ENCODE measurements at places on chromosomes 1 and 21.

GRCh38 chr1:162404550-162405160, 7.3 kb downstream of the SH2D1B start:
- DNase-seq = no peak

DNA sequence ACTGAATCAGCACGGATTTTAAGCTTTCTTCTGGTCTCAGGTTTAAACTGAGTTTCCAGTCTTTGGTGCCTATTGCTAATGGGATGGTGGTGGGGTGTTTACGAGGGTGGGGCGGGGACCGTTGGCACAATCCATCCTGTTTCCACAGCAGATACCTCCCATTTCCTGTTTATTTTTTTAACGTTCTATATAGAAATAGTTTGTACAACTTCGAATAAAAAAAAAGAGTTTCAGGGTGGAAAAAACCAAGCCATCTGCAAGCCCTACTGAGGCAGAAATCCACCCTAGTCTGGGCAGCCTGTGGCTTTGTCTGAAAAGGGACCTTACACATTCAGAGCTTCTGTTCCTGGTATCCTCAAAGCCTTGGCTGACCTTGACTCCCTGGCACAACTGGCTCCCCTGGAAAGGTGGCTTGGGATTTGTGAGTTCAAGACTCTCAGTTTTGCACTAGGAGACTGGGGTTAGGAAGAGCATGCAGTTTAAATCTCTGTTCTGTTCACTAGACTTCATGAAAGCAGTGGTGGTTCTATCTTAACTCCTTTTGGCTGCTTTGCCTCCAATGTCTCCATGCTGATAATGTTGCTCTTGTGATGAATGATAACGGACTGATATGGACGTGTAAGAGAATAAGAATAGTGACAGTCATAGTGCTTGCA, 46.7 kb downstream of the VANGL2 start:
- DNase-seq = no peak

- DNase-seq = no peak
These were observed 5.0 kb downstream of the TAF5L start for GRCh38 chr1:229620876-229621275.

- peak; percentile 75 for DNase-seq
These were observed at the start of gene FAAP20 for GRCh38 chr1:2194319-2194897. TSS of gene FAAP20 (minus strand) at chr1:2194772. CDS start at chr1:2194749, 23 bp downstream.

DNA sequence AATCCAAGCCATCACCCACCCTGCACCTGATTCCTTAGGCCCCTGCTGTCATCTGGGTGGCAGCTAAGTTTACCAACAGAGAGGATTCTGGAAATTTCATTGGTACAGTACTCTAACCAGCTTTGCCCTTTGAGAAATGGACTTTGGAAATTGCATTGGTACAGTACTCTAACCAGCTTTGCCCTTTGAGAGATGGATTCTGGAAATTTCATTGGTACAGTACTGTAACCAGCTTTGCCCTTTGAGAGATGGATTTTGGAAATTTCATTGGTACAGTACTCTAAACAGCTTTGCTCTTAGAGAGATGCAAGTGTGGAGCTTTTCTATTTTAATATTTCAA, 42.5 kb downstream of the MAB21L3 start:
- no peak for DNase-seq

GRCh38 chr1:159184201-159184600, 12.8 kb downstream of the CADM3 start:
- no peak for DNase-seq

GRCh38 chr1:41504114-41505035, 19.9 kb upstream of the EDN2 start:
- DNase-seq = no peak

- DNase-seq = no peak
These were observed 66.3 kb downstream of the CACHD1 start for GRCh38 chr1:64535938-64536835.

GRCh38 chr1:191992118-191992517, 166.1 kb upstream of the RGS18 start:
- DNase-seq = no peak

GRCh38 chr1:204567071-204567470, 50.9 kb downstream of the MDM4 start:
- DNase-seq = no peak

DNA sequence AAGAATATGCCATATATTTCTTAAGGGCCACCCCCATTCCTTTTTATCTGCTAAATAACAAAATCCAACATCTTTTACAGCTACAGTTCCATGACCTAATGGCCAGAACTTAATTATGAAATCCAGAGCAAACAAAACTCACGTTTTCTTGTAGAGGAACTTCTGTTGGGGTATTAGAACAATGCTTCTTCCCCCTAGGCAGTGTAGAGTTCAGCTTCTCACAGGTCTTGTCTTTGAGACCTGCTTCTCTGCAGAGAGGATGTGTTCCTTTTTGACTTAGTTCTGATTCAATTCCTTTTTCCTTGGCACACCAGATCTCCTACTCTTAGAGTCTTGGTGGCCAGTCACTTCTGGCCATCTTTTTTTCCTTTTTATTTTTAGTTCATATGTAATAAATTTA, 22.2 kb downstream of the VAV3 start:
- DNase-seq = no peak

DNA sequence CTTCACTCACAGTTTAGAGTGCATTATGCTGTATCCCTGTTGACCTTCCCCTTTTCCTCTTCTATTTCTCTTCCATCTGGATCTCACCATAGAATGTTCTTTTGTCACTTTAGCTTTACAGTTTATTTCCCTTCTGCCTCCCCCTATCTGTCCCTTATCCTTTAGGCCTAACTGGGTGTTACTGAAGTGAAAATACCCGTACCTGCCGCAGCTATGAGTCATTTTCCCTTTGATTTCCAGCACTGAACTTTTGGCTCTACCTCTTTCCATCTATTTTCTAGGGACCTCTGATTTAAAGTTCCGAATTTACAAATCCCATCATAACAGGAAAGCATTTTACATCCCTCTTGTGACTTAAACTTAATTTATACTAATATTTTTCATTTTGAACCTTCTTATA, 19.7 kb downstream of the ITSN1 start:
- DNase-seq = no peak

DNA sequence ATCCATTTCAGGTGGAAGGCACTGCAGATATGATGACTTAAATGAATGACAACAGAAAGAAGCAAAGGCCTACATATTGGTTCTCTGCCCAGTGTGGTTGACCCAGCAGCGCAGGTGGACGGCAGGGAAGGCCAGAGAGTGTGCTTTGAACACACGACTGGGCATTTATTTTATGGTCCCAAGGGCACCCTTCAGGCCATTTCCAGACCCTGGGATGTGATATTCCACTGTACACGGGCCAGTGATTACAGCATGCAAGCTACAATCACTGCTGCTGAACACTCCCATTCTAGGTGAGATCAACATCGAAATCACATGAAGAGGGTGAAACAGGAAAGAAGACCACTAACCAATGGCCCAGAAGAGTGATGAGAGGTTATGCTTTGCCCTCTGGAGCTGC, 33.8 kb downstream of the PCNX2 start:
- no peak for DNase-seq

- DNase-seq = no peak
These were observed 8.1 kb downstream of the MTF1 start for GRCh38 chr1:37851262-37851661.

DNA sequence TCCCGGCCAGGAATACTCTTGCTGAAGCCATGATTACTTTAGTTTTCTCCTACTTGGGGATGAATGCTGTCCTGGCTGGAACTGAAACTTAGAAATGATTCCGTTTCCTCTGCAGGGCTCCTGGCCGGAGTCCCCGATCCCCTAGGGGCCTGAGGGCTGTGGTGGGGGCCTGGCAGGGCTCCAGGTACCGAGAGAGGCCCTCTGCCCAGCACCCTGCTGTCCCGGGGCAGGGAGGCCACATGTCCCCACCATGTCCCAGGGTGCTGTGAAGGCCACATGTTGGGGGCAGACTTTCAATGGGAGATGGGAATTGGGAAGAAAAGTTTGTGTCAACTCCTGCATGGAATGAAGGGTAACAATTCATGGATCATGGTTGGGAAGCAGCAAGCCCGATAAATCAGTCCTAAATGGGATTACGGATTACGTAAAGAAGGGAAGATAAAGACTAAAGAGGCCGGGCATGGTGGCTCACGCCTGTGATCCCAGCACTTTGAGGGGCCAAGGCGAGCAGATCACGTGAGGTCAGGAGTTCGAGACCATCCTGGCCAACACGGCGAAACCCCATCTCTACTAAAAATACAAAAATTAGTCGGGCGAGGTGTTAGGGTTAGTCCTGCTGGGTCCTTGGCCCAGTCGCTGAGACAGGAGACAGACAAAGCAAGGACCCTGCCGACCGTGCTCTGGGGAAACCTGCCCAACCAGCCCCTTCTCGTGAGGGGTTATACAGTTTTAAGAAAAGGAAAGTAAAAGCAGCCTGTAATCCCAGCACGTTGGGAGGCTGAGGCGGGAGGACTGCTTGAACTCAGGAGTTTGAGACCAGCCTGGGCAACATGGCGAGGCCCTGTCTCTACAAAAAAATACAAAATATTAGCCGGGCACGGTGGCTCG, 37.6 kb downstream of the MORN1 start:
- DNase-seq = no peak

DNA sequence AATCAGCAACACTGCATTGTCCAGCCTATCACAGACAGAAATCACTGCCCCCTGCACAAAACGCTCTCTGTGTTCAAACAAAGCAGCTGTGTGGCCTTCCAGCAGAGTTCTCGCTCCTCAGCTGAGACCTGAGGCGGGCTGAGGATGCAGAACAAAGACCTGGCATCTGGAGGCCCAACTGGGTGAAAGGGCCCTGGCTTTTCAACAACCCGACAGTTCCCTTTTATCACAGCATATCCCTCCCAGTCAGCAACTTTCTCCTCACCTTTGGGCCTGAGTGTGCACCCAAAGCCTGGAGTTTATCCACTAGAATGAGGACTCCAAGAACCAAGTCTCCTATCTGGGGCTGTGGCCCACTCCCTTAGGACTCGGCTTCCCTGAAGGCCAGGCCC, 42.6 kb upstream of the A3GALT2 start:
- peak; percentile 84 for DNase-seq

GRCh38 chr1:172658871-172659453, at the start of gene FASLG:
TSS of gene FASLG (plus strand) at chr1:172659103. CDS start at chr1:172659202, 99 bp downstream.
- DNase-seq = no peak

GRCh38 chr1:246110343-246111219, 396.5 kb downstream of the SMYD3 start:
- no peak for DNase-seq

DNA sequence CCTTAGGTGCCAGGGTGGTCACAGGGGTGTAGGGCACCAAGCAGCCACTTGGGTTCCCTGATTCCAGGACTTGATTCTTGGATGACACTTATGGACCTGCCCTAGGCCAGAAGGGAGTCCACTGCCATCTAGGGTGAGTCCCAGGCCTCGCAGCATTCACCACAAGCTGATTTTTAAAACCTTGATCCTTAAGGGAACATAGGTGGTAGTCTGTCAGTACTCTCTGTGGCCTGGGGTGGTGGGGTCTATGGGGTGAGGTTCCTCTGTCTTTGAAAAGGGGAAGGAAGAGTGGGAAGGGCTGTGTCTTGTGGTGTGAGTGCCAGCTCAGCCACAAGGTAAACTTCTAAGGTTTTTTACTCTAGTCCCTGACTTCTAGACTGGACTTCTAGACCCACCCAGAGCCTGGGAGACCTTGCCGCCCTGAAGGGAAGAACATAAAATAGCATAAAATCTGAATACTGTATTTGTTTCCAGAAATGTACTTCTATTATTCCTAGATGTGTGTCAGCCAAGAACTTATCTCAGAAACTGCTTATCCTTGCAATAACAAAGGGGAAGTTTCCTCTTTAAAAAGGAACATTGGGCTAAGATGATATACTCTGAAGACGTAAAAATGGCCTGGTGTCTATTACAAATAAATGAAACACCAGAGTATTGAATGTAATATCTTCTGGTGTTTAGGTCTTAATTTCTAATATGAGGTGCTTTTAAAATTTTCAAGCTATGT, 757.3 kb downstream of the LTN1 start:
- no peak for DNase-seq

GRCh38 chr1:198153103-198153502, 3.7 kb upstream of the NEK7 start:
- no peak for DNase-seq

- DNase-seq = no peak
These were observed 1447.8 kb upstream of the PRMT6 start for GRCh38 chr1:105608713-105609112.

DNA sequence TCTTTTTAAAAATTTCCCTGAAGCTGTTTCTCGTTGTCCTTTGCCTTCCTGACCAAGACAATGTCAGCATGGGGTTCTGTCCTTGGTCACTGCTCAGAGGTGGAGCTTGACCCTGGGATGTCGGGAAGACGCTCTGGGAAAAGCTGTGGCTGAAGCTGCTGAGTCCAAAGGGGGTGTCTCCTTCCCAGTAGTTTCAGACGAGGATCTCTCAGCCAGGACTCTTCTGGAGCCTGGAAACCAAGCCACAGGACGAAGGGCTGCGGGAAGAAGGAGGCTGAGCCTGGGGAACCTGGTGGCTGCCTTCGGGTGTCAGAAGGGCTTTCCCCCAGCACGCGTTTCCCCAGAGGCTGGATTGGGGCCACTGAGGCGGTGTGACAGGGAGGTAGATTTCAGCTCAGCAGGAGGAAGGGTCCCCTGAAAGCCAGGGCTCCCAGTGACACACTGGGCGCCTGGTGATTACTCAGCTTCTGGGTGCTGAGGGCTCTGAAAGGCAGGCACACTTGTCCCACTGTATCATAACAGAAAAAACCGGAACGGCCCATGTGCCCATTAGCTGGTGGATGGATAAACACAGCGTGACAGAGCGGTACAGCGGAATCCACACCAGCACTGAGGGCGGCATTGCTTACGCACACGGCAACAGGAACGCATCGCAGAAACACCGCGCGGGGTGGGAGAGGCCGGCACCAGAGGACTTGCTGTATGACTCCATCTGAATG, 5.0 kb upstream of the KRTAP12-1 start:
- peak; percentile 26 for DNase-seq

DNA sequence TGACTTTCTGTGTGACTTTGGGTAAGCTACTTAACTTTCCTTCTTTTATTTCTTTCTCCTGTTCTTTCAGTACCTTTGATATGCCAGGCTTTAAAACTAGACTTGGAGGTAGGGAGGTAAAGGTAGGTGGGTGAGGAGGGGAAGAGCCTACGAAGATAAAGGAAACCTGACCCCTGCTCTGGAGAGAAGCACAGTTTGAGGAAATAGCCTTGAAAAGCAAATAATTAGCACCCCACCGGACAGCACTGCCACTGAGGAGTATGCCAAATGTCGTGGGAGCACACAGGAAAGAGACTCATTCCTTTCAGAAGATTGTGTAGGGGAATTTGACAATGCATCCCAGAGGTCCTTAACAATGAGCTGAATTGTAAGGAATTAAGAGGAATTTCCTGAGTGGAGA, 65.2 kb upstream of the SPAG17 start:
- DNase-seq = no peak

- DNase-seq = no peak
These were observed 474.1 kb downstream of the SMYD3 start for GRCh38 chr1:246032984-246033383.

DNA sequence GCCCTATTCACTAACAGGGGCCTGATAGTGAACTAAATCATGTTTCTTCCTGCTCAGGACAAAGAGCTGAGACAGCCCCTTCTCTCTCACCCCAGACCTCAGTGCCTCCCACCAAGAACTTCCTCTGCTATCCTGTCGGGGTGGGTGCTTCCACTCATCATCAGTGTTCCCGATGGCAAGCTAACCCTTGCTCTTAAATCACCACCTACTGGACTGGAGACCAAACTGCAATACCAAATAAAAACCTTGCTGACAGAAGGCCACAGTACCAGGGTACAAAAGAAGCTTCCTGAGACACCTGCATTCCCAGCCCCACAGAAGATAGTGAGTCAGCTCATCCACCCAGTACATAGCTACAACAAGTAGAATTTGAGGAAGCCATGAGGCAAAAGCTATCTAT, 799.5 kb downstream of the LTN1 start:
- DNase-seq = no peak
